ENCODE measurements at places on chromosomes 13 and 19.

- DNase-seq: no peak
Observed at GRCh38 chr13:98366443-98366842, 189.4 kb upstream of the RNF113B start.

- DNase-seq: no peak
Observed at GRCh38 chr13:39767791-39768517, 112.5 kb downstream of the COG6 start.

GRCh38 chr13:109785141-109785891, 1.1 kb downstream of the IRS2 start:
- DNase-seq: no peak

- DNase-seq: no peak
Observed at GRCh38 chr19:16850133-16850532, 20.9 kb downstream of the SIN3B start.

DNA sequence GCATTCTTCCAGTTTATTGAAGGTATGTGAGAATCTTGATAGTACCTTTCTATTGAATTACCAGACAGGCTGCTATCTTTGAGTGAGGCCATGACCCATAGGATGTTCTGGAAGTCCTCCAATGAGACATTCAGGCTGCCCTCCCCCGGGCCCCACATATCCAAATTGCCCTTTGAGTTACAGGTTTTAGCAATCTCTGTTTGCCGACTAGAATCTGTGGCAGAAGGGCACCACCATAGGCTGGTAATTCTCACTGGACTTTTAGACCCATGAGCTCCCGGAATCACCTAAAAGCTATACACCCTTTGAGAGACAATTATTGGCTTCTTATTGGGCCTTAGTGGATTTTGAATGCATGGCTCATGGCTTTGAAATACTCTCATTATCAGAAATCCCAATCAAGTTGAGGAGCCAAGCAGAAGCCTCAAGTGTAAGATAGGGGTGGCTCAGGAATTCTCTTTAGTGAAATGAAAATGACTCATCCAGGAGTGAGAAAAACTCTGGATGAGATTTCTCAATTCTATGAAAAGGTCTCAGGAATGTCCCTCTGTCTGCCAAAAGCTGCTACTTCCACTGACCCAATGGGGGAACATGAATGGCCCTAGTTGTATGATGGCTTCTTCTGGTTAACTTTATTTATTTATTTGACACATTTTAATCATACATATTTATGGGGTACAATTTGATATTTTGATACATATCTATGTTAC, 172.1 kb upstream of the CSNK1A1L start:
- no peak for DNase-seq

DNA sequence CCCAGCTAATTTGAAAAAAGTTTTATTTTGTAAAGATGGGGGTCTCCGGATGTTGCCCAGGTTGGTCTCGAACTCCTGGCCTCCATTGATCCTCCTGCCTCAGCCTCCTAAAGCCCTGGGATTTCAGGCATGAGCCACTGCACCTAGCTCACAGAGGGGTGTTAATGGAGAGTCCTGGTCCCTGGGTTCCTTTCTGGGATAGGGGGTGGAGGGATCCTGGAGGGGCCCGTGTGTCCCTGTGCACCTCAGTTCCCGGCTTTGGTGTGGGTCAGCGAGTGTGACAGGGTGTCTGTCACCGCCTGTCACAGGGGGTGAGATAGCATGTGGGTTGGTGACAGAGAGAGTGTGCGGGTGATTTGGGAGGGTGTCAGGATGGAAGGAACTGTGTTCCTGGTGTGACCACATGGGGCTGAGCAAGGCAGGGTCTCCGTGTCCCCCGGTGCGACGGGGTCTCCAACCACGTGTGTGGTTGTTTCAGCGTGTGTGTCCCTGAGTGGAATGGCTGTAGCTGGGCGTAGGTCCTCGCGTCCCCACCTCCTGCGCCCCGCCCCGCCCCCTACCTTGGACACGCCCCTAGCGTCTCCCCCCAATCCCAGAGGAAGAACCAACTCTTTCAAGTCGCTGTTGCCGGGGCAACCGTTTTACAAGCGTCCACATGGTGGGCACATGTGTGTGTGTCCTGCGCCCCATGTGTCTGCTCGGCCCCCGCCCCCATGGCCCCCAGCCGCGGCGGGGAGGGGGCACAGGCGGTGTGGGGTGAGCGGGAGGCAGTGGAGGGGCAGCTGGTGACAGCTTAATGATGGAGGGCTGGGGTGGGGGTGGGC, 2.9 kb upstream of the NRTN start:
- DNase-seq: no peak

DNA sequence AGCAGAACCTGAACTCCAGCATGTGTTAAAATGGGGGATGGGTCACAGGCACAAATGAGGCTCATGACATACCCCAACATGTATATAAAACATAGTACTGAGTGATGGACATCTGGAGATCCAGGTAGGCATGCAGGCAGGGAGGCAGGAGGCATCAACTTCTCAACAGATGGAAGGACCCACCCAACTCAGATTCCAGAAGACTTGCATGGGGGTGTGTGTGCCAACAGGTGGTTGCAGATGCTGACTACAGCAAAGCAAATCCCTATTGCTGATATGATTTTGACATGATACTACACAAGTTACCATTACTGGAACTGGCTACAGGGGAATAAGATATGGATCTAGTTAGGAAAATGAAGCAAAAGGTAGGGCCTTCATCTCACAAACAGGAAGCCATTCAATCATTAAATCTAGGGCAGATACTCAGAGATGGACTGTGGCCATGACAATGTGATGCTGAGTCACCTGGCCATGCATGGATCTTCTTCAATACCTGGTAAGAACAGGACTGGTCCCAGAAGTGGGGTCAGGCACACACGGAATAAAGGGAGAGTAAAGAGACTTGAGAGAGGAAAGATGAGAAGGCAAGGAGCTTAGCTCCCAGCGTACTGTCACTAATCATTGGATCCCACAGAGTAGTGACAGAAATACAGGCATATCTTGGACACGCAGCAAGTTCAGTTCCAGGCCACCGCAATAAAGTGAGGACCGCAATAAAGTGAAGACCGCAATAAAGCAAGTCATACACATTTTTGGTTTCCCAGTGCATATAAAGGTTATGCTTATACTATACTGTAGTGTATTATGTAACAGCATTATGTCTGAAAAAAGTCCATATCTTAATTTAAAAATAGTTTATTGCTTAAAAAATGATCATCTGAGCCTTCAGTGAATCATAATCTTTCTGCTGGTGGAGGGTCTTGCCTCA, 91.3 kb downstream of the USP12 start:
- DNase-seq: no peak
